ENCODE measurements at places on chromosomes 16 and 17.

GRCh38 chr17:78812855-78813254 is 27.8 kb downstream of the USP36 start:
- no peak for DNase-seq

DNA sequence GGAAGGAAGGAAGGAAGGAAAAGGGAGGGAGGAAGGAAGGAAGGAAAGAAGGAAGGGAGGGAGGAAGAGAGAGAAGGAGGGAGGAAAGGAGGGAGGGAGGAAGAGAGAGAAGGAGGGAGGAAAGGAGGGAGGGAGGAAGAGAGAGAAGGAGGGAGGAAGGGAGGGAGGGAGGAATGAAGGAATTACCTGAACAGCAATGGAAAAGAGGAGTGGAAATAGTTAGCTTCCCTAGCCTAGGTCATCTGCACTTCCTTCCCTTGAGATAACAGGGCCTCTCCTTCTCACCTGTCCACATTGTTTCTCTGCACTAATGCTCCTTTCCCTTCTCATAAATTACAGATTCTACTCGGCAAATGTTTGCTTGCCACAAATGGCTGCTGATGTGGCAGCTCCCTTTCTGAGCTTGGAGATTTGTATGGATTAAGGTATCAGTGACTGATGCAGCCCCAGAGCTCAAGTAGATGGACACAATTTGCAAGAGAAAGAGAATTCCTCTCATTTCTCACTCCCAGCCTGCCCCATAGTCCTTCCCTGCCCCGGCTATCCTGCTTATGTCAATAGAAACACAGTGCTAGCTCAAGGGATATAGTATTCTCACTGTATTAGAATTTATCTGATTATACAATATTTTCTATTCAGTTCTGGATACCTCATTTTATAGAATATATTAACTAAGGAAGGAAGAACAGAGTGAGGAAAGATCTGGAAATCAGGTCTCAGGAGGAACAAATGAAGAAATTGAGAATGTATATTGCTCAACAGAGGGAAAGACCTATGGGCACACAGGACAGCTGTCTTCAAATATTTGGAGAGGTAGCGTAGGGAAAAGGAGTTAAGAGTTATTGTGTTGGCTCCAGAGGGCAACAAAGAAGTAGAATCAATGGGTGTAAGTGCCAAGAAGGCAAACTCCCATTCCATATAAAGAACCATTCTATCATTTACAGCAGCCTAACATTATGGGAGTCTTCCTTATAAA is 14.6 kb downstream of the HOXB1 start:
- no peak for DNase-seq

GRCh38 chr17:80664217-80664790 is 119.7 kb downstream of the RPTOR start:
- no peak for DNase-seq

- peak; percentile 64 for DNase-seq
Observed at GRCh38 chr16:84922351-84923120, 88.8 kb downstream of the ZDHHC7 start.

GRCh38 chr16:3443108-3444031 is at the start of the genes NAA60 and ZNF597:
Gene NAA60 (plus strand): TSS chr16:3443680. CDS start chr16:3476228, 32,548 bp downstream.
Gene ZNF597 (minus strand): TSS chr16:3443504. CDS start chr16:3443153, 351 bp downstream.
- DNase-seq = peak; percentile 90

GRCh38 chr17:14157822-14158221 is 78.8 kb downstream of the CDRT15 start:
- DNase-seq = no peak

DNA sequence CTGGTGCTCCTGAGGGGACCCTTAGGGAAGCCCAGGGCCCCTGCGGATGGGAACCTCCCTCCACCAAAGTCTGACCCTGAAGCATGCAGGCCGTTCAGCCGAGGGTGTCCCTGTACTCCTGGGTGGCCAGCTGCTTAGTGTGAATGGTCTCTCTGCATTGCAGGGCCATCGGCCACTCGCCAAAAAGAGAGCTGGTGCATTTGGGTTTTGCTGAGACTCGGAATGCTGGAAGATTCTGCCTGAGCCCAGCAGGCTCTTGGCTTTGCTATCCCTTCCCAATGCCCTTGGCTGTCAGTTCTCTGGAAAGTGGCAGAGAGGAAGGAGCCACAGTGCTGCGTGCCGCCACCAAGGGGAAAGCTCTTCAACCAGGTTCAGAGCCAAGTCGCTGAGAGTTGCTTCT is 2.8 kb downstream of the MEOX1 start:
- no peak for DNase-seq

DNA sequence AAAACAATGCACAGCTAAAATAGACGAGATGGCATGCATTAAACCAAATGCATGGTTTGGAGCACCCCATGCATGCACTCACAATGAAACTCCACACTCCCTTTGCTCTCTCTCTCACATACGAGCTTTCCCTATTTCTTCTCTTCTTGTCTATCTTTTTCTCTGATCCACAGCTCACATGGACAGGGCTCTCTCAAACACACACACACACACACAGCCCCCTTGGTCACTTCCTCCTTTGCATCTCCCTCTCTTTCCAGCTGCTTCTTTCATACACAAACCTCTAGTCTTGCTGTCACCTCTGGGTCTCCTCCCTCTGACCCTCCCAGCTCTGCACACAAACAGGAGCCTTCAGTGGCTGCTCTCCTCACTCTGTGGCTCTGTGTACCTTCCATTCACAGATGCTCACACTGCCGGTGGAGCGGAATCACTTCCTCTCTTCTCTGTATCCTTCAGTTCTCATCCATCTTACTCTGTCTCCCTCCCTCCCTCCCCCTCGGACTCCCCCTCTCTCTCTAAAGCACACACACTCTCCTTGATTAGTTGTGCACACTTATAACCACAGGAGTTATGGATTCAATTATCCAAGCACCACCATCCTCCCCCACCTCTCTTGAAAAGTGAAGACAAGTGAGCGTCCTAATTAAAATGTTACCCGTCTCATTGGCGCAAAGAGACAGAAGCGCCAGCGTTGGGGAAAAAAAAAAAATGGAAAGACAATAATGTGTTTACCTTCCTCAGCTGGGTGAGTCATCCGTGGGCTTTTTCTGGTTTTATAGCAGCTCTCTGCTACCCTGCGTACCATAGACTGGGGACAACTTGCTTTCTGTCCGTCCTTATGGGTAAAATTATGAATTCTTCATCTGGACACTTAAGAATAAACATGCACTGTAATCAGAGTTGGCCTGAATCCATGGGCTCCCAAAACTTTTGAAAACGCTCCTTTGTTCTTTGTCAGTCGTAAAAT is 90.8 kb downstream of the SHISA6 start:
- DNase-seq = no peak

DNA sequence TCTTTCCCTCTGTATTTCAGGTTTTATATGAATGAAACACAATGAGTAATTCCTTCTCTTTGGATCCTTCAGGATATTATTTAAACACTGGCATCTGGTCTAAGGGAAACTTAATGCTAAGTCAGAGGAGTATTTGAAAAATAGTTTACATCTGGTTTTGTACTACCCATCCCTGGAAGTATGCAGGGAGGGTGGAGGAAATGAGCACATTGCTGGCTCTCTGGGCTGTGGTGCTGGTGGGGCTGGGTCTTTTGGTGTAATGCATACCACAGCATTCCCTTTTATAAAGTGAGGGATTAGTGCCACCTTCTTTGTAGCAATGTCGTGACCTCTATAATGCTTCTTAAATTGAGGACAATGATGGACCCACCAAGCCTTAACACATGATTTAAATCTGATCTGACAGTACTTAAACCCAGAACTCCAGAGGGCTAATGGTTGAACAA is 105.5 kb upstream of the AXIN2 start:
- DNase-seq = no peak

DNA sequence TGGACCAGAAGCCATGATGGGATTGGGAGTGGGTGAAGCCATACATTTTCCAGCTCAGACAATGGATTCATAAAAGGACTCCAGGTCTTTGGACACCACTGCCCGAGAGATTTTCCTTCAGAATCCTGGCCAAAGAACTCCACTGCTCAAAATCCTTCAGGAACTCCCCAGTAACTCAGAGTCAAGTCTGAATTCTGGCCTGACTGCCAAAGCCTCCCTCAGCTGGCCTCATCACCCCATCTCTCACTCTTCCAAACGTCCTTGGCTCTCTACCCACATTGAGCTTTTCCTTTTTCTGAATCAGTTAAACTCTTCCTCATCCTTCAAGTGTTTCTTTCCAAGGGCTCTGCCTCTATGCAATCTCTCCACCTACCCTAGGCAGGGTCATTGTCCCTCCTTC is 1.2 kb upstream of the SEPTIN1 start:
- no peak for DNase-seq

DNA sequence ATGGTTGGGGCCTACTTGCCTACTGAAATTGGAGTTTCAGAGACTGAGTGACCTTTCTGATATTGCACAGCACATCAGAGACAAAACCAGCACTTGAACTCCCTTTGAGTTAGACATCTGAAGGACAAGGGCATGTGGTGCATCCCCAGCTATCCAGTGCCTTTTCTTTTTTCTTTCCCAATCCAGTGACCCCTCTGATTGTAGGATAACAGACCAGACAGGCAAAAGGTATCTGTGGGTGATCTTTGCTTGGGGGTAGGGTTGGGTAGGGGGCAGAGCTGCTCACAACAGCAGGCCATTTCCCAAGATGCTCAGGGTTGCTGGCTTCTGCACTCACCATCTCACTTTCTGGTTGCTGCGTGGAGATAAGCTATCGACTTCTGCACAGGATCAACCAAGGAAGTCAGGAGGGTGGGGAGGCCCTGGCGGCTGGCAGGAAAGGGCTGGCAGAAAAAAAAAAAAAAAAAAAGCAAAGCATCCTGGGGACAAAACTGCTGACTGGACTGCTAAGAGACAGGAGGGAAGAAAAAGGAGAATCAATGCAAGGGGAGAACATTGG is 42.2 kb downstream of the HOXB1 start:
- DNase-seq = no peak

GRCh38 chr16:7182510-7183109 is 150.0 kb upstream of the RBFOX1 start:
- DNase-seq = no peak

DNA sequence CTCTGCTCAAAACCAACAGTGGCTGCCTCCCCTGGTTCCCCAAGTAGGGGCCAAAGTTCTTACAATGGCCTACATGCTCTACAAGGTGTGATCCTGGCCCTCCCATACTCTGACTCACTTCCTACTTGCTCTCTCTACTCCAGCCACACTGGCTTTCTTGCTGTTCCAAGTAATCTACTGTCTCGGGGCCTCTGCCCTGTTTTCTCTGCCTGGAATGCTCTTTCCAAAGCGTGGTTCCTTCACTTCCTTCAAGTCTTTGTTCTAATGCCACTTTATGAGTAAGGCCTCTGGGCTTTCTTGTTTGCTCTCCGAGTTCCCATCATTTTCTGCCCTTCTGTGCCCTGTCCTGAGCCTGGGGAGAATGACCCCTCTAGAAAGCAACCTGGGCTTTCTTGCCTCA is 4.1 kb upstream of the CDH3 start:
- no peak for DNase-seq

GRCh38 chr16:74439685-74440084 is 18.4 kb upstream of the CLEC18B start:
- DNase-seq = no peak

- DNase-seq = no peak
Observed at GRCh38 chr17:692116-692515, 22.5 kb downstream of the VPS53 start.

DNA sequence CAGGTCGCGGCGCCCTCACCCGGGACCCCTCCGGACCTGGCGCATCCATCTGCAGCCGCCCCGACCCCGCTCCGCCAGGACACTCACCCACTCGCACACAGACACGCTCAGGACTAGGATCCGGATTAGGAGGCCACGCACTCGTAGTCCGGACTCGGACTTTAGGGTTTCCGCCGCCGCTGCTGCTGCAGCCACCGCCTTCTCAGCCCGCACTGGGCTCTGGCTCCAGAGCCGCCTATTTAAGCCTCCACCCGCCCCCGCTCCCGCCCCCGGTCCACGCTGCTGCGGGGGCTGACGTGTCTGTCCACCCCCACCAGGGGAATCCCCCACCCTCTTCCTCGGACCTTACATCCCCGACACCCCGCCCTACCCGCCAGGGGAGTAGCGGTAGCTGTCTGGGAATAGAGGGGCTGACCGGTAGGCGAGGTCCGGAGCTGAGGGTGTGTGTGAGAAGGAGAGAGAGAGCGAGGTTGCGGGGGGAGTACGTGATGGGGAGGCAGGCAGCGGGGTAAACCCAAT is at the start of gene RRAD:
TSS of gene RRAD (minus strand) at position 214 of the 519 bp plus-strand sequence. CDS start 356 bp downstream, outside the sequence.
- peak; percentile 11 for DNase-seq

DNA sequence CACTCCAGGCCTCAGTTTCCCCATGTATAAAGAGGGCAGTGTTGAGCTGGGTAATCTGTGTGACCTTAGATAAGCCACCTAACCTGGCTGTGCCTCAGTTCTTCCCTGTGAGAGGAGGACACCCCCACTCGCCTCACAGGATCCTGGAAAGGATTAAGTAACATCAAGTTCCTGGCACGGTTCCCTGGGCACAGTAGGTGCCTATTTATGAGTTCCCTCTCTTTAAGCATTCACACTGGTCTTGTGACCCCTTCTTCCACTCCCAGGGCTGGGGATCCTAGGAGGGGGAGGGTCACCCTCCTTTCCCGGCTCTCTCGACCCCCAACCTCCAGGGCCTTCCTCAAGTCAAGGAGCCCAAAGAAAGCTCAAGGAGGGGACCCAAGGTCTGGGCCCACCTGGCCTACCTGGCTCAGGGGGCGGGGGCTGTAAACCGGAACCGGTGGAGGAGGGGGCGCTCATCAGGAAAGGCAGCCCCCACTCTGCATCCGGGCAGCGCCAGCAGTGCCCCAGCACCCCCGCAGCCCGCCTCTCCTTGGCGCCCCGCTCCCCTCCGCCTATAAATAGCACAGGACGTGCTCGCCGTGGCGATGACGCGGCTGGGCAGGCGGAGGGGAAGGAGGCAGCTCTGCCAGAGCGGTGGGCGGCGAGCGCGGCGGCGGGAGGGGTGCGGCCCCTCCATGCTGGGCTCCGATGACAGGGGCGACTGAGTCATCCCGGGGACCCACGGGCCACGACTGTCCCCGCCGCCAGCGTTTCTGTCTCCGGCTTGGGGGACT is 9.4 kb downstream of the RPL19 start:
- peak; percentile 29 for DNase-seq

- peak; percentile 20 for DNase-seq
Observed at GRCh38 chr17:82647593-82648164, 565 bp downstream of the WDR45B start.

GRCh38 chr17:49935526-49936210 is 33.3 kb upstream of the DLX4 start:
- no peak for DNase-seq
